ENCODE measurements at places on chromosomes 3 and 15.

DNA sequence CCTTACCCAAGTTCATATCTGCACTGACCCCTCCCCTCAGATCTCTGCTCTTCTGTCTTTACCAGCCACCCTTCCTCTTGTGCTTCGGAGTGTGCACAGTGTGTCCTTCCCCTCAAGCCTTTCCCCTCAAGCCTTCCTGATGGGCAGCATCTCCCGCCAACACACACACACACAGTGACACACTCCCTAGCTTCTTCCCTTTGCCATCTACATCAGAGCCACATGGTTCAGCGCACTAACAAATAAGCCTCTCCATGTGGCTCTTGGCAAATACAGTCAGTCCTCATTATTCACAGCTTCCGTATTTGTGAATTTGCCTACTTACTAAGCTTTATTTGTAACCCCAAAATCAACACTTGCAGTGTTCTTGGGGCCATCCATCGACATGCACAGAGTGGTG, 37.5 kb downstream of the SH3BP5 start:
- DNase-seq = no peak

DNA sequence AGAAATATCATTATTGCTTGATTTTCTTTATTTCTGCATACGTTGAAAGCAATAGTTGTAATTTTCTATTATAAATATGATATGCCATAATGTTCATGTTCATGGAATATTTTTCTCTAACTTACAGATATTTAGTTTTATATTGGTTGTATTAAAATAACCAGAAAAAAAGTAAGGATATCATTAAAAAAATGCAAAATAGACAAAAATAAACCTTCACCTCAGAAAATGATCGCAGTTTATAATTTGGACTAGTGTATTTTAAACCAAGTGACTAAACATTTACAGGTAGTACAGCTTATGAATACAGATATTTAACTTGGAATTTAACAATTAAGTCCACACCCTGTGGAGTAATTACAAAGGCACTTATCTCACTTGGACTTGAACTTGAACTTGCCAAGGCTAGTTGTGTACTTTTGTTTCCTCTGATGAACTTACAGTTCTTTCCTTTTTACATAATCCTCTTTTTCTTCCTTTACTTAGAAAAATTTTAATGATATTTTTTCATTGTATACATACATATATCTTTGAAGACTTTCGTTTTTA, 156.7 kb downstream of the CHL1 start:
- DNase-seq = no peak

DNA sequence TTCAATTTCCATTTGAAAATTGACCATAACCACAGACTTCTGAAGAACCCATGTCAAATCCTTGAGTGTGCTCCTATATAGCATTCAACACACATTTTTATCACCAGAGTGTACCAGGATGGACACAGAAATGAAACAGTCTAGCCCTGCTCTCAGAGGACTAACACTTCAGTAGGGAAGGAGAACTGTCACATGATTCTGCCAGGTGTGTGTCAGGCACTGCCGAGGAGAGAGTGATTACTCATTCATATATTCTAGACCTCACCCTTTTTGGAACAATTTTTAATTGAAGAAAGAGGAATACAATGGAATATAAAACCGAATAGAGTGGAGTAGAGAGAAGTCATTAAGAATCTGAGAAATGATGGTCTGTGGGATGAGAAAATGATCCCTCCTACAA, 125.8 kb downstream of the ERC2 start:
- DNase-seq = no peak

DNA sequence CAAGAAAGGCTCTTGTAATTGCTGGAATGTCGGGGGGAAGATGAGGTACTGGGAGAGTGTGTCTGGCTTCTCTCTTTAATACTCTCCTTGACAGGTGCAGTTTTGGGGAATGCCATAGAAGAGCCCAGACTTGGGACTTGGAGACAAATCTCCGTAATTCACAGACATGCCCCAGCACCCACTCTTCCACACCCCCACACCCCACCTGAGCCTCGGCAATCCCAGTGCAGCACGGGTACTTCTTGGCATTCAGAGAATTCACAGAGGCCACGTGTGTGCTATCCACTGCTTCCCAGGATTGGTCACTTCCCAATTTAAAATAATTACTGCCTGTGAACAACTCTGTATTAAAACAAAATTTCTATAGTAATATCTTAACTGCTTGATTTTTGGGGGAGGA, 43.9 kb downstream of the TRIM71 start:
- DNase-seq = no peak

GRCh38 chr3:151145713-151146070, 57.3 kb downstream of the GPR171 start:
- no peak for DNase-seq

DNA sequence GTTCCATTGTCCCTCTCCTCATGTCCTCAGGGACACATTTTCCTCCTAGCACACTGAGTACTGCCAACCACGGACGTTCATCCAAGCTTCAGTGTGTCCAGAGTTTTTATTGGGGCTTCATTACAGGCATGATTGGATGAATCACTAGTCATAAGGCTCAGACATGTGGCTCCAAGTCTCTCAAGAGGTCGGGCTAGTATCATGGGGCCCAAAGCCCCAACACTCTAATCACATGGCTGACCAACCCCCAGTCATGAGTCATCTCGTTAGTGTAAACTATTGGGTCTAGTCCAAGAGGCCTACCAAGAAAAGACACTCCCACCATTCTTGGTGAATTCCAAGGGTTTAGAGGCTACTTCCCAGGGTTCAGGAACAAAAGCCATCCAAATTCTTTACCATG, 4.4 kb downstream of the TERC start:
- DNase-seq = no peak

- no peak for DNase-seq
Observed at GRCh38 chr15:48888836-48889235, 10.9 kb downstream of the EID1 start.

DNA sequence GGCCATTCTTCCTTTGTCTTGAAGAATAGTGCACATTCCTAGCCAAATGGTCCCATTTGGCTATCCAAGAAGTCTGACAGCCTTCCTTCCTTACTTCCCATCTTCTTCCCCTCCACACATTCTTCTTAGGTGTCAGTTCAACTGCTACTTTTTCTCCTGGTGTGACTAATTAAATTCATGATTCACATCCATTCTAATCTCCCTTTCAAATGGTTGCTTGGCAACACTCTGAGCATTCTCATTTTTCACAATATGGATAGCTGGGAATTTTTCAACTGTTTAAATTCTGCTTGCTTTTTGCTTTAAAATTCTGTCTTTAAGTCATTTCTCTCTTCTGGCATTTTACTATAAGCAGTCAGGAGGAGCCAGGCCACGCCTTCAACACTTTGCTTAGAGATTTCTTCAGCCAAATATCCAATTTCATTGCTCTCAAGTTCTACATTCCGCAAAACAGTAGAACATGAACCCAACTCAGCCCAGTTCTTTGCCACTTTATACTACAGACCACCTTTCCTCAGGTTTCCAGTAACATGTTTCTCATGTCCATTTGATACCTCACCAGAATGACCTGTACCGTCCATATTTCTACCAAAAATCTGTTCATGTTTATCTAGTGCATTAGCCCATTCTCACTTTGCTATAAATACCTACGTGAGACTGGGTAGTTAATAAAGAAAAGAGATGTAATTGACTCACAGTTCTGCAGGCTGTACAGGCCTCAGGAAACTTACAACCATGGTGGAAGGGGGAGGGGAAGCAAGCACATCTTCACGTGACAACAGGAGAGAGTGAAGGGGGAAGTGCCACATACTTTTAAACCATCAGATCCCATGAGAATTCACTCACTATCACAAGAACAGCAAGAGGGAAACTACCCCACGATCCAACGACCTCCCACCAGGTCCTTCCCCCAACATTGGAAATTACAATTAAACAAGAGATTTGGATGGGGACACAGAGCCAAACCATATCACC, 31.9 kb upstream of the MCF2L2 start:
- no peak for DNase-seq

DNA sequence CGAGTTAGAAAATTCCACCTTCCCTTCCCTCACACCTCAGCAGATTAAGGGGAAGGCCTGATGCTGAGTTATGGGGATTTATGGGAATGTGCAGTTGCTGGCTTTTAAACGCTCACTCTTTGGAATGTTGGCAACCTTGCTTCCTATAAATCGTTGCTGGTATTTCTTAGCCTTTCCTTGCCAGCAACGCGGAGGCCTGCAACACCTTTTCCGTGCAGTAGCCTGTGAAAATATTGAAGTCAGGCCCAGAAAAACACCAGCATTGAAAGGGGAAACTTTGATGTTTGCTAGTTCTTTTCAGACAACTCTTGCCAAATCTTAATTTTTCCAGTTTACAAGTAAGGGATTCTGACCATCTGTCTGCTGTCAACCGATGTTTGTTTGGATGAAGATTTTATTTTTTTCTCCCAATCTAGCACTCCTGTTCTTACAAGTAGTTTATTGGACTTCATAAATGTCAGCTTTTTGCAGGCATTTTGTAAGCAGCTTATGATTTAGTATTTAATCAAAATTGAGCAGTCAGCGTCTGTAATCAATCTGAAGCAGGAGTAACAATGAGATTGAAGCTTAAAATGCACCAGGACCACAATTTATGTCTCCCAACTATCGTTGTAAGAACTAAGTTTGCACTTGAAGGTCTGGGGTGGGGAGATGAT, 251.0 kb downstream of the RPLP1 start:
- DNase-seq = no peak

- no peak for DNase-seq
Observed at GRCh38 chr15:73361337-73361736, 7.4 kb downstream of the HCN4 start.

GRCh38 chr3:8517487-8517886, 15.9 kb downstream of the LMCD1 start:
- DNase-seq = no peak

- DNase-seq = no peak
Observed at GRCh38 chr3:28940994-28941393, 339.9 kb upstream of the RBMS3 start.

DNA sequence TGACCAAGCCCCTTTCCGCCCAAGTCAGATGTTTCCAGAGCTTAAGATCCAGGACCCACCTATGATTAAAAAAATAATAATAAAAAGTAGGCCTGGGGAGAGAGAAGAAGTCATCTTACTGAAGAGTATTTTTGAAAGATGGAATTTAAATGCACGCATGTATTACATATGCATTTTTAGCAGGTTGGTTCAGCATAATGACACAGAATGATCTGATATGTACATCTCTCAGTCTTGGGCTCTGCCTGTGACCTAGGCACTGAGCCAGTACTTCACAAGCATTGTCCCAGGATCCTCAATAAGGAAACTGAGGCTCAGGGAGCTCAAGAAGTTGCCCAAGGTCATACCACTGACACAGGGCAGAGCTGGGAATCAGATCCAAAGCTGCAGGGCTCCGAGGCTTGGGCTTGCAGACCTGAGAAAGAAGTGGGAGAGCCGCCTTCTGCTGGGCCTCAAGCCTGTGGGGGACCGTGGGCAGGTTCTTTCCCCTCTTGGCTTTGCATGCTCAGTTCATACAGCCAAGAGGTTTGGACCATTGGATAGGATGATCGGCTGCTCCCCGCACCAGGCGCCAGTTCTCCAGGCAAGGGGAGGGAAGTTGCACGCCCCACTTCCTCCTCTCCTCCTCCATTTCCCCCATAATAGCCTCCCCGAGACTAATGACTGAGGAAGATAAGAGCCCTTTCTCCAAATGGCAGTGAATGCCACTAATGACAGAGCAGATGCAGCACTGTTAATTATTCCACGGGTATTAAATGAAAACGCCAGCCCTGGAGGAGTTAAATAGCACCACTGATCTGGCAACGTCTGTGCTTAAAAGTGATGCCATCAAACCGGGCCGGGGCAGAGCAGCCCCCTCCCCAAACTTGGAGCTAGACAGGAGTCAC, 6.9 kb downstream of the SLC6A1 start:
- no peak for DNase-seq

DNA sequence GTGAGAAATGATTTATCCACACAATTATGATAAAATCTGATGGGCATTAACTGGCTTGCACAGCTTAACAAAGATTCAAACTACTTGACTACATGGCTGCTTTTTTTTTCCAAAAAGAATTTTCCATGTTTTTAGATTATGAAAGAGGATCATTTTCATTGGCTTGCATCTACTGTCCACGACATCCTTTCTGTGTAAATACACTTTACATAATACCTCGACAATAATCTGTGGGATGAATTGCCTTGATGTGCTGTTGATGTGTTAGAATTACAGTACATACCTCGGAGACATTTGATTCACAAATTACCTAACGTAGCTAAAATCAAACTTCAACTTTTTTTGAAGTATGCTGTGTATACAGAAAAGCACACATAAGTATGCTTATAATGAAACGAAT, 104.4 kb downstream of the PPP2R3A start:
- DNase-seq = no peak

DNA sequence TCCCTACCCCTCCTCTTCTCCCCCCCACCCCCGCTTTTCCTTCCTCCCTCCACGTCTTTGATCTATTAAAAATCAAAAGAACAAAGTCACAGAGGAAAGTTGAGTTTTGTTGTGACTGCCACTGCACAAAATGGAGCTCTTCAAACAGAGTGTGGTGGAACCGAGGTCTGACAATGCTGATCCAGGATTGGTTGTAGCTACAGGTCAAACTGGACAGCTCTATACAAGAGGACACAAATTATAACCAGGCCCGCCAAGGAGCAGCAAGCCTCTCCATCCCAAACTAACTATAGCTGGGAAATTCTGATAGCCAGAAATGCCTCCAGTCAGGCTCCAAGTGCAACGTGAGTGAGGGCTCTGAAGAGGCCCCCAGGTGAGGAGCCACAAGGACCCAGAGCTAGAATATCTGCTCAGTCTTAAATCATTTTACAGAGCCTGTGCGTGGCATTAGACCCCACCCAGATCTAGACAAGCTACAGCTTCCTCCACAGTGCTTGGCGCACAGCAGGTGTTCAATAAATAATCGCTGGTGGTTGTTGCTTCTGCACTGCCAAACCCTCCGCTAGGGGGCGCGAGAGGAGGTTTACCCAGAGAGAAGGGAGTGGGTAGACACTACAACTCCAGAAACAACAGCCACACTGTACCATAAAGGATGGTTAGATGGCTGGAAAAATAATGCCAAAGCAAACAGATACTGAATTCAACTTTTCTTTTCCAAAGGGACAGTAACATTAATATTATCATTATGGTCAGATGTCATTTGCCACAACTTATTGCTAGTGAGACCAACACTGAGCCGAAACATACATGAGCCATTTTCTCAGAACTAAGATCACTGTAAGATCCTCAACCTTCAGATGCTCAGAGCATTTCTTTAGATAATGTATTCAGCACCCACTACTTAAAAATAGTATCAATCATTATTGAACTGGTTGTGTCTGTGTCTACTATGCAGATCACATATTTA, 44.6 kb downstream of the ZIC4 start:
- no peak for DNase-seq

DNA sequence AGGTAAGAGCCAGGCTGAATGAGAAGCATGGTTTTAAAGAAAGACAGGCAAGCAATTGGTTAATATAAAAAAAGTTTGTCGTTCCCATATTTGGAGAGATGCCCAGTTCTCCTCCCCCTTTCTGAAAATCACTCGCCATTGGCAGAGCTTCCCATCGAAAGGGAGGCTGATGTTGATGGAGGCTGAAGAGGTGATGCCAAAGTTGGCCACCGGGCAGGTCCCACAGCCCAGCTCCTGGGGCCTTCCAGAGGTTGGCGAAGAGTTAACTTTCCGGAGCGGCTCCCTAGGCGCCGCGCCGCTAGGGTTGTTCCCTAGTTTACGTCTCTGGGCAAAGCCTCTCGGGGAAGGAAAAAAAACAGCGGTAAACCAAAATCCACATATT, 793 bp downstream of the PCOLCE2 start:
- no peak for DNase-seq

Data from kidney (tissue), 22 donors.